Endodermal cell (in vitro differentiated cells): ENCODE measurements at places on chromosomes 7 and 10. TPM values are rescaled to one million over a fixed set of nuclear protein-coding genes. Genes with fewer than 3 reads are reported as not detected.

Gene VGF
- 2.8 and 3.8 TPM in 2 replicates for total RNA-seq

- peak; percentile 14 for DNase-seq
Observed at GRCh38 chr10:43959364-43960134, 310.9 kb upstream of the ZNF32 start.

GRCh38 chr7:130554481-130554880 lies 62.6 kb downstream of the MEST start:
- DNase-seq, result no peak

Gene FAM3C
- 61.3 and 64.3 TPM in 2 replicates for total RNA-seq

Gene TMEM243
- 15.0 to 23.3 TPM (median 22.3 TPM) in 3 replicates for total RNA-seq

DNA sequence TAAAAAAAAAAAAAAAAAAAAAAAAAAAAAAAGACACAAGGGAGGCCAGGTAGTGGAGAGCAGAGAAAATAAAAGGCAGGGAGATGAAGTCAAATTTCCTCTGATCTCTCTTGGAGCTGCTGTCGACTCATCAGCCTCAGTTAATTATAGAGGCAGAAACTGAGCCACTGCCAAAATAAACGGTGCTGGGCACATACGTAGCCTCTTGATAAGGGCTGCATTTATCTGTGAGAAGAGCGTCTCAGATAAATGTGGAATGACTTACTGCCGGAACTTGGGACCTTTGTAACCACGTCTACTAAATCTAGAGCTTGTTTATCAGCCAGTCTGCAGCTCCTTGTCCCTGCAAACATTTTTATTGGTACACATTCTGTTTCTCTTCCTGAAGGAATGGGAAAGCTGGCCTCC lies 162.3 kb downstream of the BAMBI start:
- DNase-seq, result peak; percentile 10

Gene FOXL3
- total RNA-seq, result not detected in 3 replicates
